Left renal cortex interstitium (tissue), 4 donors: ENCODE measurements at places on chromosomes 12 and 14.

GRCh38 chr14:93269341-93270068 lies 62.4 kb downstream of the UBR7 start:
- DNase-seq = no peak

GRCh38 chr12:119011231-119011630 lies 29.9 kb downstream of the SRRM4 start:
- DNase-seq = no peak

DNA sequence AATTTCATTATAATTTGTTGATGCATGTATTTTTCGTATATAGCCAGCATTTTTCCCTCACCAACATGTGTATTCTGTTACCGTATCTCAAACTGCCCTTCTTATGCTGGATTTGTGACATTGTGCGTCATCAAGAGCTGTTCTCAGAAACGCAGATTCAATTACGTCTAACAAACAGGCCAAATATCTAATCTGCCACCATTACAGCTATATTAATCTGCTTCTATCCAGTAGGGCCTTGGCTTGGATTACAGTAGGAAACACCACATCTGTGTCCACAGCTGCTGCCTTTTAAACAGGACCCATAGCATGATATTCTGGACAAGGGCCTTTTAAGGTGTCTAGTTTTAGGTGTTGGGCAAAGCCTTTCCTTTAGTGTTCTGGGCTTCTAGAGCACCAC lies 140.6 kb downstream of the PDE3A start:
- DNase-seq = no peak

DNA sequence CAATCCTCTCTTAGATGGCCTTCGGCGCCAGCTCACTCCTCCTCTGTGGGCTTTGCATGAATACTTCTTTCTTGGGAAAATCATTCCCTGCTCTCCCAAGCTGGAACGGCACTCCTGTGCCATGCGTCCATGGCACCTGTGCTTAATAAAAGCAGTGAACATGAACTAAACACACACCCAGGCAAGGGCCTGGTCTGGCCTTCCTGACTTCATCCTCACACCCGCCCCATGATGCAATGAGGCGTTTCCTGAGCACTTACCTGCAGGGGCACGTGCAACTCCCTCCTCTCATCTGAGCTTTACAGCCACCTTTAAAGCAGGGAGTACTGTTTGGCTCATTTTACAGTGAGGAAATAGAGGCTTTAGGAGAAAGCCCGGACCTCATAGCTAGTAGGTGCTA lies 219.8 kb downstream of the SLC41A2 start:
- no peak for DNase-seq

DNA sequence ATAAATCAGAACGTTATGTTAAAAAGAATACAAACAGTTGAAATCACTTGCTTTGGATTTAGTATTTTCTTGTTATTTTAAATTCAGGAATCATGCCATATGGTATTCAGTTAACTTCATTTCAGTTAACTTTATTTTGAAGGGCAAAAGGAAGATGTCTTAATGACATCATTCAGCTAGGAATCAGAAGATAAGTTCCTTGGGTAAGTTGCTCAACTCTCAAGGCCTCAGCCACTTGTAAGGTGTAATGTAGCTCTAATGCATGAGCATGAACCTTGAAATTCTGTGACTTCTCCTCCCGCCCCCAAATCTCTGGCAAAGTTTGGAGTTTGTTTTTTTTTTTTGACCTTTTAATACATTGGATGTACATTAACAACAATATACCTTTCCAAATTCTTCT lies 42.6 kb downstream of the FRS2 start:
- no peak for DNase-seq

DNA sequence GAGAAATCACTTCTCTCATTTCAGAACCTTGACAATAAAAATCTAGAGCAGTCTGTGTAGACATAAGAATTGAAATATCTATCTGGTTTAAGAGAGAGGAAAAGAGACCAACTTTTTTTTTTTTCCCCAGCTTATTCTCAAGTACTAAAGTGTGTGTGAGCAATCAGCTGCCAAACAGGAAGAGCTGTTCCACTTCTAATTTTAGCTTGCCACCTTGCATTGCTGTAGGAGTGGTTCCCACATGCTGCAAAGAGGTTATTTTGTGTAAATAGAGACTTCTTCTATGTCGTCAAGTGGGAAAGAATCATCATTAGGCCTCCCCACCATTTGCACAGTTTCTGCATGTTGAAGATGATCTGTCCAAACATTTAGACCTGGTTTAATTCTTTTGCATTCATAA lies 142.6 kb downstream of the NPAS3 start:
- DNase-seq = no peak

GRCh38 chr12:26979733-26980132 lies 34.5 kb downstream of the TM7SF3 start:
- DNase-seq = no peak

GRCh38 chr14:101030586-101030985 lies 127.1 kb upstream of the RTL1 start:
- no peak for DNase-seq

- DNase-seq = no peak
Observed at GRCh38 chr12:107618106-107618505, 67.5 kb upstream of the PWP1 start.

DNA sequence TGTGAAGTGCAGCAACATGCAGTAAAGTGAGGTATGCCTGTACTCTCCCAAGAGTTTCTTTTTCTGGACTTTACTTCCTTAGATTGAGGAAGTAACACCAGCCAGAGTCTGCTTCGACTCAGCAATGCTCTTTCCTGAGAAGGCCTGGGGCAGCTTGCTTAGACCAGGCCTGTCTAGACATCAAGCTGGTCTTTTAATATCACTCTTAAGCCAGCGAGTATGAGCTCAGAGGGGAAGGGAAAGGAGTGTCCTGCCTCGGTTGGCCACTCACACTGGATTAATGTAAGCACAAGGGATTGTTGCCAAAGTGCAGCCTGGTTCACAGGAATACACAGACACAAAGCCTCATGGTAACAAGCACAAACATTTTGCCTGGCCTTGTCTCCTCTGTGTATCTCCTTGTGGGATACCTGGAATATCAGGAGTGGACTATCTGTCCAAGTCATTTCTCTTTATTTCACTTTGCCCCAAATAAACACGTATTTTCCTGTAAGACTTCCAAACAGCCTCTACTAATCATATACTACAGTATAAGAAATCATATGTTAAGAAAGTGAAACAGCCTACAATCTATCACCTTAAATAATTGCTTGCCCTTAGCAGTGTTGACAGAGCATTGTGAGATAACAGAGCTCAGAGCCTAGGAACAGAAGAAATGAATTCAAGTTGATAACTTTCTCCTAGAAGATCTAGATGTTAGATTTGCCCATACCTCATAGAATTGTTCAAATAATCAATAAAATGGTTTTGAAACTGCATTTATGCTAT lies 121.2 kb upstream of the DAAM1 start:
- DNase-seq = no peak

DNA sequence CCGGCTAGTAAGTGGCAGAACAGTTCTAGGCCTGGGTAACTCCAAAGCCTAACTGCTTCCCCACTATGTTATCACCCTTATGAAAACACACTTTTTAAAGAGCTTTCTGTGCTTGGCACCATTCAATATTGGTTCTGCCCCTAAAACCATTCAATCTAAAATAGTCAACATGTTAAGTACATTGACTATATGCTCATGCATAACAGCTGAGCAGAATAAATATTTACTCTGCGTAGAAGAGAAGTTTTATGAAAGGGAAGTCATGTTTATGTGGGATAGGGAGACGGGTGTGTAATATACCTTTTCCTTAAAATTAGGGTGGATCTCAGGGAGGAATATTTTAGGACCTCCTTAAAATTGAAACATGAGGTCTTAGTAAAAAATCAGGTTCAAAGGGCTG lies 80.5 kb downstream of the SAMD4A start:
- DNase-seq = no peak

DNA sequence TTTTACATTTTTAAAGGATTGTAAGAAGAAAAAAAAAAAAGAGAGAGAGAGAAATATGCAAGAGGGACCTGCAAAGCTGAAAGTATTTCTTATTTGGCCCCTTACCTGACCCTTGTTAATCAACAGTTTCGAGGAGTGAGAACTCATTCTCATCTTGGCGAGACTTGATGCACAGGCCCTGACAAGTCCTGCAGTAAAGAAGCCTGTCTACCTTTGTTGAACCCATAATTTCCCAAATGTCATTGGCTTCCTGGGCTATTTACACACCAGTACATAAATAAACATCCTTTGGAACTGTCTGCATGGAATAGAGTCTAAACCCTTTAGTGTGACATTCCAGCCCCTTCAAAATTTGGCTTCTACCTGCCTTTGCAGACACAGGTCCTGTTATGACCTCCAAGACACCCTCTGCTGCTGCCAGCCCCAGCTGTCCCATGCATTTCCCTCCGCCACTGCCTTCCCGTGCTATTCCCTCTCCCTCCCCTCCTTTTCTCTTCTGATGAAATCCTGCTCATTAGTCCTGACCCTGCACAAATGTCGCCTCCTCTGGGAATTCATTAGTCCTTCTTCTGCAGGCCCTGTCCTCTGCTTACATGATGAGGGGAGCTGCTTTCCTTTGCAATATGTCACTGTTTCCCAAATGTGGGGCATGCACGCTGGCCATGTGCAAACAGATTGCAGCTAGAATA lies 35.1 kb downstream of the MYL2 start:
- DNase-seq = no peak

DNA sequence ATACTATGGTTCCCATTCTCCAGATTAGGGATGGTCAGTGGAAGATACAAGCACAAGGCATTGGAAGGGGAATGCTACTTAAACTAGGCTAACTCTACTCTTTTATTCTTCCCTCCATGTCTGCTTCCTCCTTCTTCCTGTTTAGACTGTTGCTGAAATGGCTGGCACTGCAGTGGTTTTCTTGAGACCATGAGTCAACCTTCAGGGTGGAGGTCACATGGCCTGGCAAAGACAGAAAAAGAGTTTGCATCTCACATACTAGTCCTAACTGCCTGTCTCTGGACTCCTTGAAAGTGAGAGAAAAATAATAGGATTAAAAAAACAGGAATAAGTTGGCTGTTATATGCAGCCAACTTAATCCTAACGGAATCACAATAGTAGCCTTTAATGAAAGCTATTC lies 37.0 kb downstream of the ALDH1L2 start:
- DNase-seq = no peak

DNA sequence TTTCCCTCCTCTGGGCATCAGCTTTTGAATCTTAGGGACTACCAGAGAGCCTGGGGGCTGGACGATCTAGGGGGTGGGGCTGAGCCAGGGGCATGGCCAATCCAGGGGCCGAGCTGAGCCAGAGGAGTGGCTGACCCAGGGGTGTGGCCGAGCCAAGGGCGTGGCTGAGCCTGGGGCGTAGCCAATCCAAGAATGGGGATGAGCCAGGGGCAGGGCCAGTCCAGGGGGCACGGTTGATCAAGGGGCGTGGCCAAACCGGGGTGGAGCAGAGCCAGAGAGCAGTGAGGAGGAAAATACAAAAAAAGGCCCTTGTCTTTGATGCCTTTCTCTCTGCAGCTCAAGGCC lies 219.3 kb upstream of the NOS1 start:
- no peak for DNase-seq

- no peak for DNase-seq
Observed at GRCh38 chr14:78700236-78700635, 530.1 kb downstream of the NRXN3 start.

GRCh38 chr12:70971001-70971794 lies 50.7 kb upstream of the PTPRR start:
- DNase-seq = no peak

DNA sequence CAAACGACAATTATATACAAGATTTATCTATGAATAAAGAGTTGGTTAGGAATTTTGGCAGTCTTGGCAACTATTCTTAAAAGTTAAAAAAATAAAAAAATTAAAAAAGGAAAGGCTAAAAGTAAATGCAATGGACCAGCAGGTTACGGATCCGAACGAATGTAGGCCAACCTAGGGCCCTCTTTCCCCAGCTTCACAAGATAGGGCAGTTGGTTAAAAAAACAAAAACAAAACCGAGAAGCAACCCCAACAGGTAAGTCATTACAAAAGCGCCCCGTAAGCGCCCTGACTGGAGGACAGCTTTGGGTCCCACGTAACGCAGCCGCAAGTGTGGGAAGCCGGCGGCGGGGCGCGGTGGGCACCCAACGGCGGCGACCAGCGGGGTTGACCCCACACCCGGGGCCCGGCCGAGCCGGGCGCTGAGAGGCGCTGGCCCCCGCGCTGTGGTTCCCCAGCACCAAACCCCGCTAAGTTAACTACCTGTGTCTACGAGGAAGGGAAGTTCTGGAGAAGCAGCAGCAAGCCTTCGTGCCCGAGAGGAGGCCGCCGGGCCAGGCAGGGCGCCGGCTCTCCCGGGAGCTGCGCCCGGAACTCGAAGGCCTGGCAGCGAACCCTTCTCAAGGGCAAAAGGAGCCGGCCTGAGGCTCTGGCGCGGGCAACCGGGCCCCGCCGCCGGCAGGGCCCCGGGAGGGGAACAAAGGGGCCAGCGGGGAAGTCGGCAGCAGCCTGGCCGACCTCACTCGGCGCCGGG lies 882 bp downstream of the HECTD1 start:
- peak; percentile 32 for DNase-seq

DNA sequence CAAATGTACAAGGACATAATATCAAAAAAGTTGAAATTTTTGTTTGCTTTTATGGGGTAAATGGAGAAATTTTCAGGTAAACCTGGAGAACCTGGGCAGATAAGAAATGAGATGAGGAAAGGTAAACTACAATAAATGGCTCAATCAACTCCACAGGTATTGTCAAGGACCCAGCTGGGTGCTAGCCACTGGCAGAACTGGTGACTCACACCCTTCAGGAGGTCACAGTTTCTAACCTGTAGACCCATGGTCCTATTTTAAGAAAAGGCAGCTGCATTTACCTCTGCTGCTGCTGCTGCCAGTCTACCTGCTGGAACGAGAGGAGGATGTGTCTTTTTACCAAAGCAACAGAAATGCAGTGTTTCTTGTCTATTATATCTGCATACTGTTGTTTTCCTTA lies 226.6 kb downstream of the ALG10B start:
- no peak for DNase-seq

DNA sequence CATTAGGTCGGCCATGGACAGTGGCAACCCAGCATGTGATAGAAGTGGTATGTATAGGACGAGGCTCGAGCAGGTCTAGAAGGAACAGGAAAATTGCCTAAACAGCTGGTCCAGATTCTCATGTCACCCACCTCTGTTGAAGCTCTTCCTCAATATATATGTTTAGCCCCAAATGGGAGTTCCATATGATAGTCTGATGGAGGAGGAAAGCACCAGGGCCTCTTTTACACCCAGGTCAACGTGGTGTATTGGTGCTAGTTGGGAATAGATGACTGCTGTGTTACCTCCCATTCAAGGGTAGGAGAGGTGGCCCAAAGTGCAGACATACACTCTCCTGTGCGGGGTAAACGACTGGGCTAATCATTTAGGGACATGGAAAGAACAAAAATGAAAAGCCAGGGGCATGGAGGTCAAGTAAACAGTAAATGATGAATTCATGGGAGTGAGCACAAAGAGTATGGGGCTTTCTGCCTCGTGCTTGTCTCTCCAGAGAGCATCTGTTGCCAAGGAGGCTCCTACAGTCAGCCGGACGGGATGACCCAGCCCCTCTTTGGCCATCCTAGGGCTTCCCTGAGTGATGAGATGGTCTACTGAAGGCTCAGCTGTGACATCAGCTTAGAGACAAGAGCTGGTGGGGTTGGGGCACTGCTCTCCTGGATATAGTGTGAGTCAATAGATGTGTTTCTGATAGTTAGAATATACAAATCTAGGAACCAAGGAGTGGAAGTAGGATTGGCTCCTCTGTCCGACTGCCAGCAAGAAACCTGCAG lies 5.5 kb upstream of the PRIMA1 start:
- no peak for DNase-seq

GRCh38 chr14:29629839-29630238 lies 297.8 kb downstream of the PRKD1 start:
- no peak for DNase-seq

- DNase-seq = no peak
Observed at GRCh38 chr12:65699251-65699650, 125.0 kb upstream of the HMGA2 start.

- no peak for DNase-seq
Observed at GRCh38 chr14:95052016-95052585, 105.2 kb downstream of the DICER1 start.
